ENCODE measurements at places on chromosomes 4 and X.

DNA sequence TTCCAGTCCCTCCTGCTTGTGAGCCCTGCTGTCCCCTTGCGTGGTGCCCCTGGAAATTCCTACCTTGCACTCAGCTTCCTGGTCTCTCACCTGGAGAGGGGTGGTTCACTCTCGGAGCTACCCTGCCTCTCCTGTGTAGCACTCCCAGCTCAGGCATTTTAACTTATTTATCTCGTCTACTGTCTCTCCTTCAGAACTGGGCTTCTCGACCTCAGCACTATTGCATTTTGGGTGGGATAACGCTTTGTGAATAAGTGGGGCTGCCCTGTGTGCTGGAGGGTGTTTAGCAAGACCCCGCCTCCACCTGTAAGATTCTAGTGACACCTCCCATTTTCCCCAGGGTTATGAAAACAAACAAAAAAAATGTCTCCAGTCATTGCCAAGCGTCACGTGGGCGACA is 56.0 kb upstream of the SORCS2 start:
- DNase-seq = no peak

DNA sequence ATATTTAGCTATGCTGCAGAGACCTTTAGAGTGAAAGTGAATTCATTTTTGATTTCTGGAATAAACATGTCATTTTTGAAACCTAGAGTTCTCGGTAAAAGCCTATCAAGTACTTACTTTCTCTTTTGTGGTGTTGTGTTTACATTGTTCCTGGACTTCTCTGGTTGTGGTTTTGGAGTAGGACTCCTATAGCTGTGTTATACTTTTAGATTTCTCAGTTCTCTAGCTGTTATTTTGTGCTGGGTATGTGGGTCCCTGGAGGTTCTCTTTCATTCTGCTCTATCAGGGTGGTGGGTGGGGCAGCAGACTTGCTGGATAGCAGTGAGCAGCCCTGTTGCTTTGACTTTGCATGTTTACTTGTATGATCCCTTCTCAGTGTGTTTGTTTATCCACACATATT is 25.6 kb upstream of the MSMO1 start:
- DNase-seq = no peak

DNA sequence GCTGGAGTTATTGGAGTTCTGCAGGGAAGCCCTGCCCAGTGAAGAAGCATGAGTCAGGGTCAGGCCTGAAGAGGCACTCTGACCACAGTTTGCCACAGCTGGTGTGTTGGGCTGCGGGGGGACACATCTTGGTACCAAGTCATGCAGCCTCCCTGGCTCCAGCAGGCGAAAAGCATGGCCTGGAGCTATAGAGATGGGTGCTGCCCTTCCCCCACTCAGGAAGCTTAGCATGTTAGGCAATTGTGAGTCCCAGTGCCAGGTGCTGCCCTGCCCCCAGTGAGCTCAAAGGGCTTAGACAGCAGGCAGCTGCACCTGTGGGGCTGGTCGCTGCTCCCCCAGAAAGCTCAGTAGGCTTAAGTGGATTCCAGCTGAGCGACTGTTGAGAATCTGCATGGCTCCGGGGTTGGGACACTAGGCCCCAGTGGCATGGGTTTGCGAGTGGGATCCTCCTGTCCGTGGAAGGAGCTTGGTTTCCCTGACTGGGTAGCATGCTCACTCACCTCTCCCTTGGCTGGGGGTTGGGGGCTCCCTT is 755.5 kb downstream of the GLUD2 start:
- DNase-seq = no peak

DNA sequence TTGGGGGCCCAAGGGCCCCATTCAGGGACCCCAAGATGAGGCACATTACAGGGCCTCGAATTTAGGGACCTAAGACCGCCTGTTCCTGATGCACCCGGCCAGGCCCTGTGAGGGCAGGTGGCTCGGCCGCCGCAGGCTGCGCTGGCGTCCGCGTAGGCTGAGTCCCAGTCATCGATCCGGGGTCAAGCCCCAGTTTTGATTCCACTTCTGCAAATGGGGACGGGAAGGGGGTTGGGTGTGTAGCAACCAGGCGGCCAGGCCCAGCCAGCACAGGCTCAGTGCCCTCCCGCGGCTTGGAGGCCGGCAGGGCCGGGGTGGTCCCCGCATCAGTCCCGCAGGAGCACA is 327 bp downstream of the PNPLA4 start:
- DNase-seq = no peak

- no peak for DNase-seq
These were observed 529.7 kb upstream of the RPS6KA3 start for GRCh38 chrX:20796450-20796849.

DNA sequence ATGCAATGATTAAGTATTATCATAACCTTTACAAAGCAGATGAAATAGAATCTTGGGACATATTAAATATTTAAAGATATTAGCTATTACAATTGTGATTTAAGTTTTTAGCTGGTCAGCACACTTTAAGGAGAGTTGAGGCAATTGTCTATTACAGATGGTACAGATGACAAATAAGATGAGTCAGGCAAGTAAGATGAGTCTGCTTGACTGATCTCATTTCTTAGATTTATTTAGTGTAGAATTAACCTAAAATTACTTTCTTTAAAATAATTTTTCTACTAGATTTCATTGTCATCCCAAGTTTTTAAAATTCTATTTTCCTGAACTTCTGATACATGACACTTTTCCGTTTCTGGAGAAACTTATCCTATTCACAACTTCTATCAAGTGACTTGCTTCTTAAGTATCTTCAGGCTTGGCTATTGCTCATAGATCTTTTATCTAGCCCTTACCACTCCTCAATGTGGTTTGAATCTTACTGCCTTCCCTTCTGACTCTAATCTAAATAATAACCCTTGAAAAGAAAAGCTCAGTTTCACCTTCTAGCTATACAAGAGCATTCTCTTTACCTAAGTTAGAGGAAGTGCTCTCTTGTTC is 32.9 kb downstream of the CXCL1 start:
- DNase-seq = no peak

DNA sequence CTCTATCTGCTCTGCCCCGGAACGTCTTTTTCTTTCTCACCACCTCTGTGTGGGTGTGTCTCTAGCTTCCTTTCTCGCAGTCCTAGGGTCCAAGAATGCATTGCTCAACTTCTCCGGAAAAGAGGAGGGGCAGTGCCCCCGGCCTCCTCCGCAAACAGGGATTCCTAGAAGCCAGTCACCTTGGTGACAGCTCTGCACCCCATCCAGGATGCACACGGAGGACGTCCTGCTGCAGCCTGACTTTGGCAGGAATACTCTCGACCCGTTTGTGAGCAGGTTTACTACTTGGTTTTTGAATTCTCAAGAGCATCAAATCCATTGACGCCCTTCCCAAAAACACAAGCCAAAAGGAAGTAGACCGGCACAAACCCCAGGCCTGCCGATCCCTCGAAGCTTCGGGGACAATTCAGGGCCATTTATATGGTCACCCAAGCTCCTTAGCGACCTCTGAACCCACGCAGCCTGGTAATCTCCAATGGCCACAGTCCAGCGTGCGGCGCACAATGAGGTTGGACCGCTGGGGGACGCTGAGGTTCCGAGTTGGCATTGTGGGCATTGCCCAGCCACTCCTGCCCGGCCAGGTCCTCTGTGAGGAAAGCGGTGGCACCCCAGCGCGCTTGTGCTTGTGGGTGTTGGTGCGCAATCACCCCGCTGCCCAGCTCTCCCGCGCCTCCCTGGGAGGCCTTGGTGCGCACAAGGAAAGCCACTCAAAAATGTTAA is 9.8 kb downstream of the NKX3-2 start:
- DNase-seq = no peak

DNA sequence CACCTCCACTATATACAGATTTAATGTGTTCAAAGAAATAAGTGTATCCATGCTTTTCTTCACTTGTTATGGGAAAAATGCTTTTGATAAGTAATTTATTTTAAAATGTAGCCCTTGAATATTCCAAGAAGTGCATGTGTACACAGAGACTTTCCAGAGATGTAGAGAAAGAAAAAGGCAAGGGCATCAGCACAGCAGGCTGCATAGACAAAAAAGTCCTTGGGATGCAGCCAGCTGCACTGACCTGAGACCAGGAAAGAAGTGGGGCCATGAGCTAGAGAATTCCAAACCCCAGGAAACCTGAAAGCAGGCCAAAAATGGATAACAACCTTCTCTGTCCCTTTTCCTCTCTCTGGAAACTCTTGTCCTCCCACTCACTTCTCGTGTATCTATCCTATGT is 51.6 kb upstream of the PRDM8 start:
- no peak for DNase-seq

DNA sequence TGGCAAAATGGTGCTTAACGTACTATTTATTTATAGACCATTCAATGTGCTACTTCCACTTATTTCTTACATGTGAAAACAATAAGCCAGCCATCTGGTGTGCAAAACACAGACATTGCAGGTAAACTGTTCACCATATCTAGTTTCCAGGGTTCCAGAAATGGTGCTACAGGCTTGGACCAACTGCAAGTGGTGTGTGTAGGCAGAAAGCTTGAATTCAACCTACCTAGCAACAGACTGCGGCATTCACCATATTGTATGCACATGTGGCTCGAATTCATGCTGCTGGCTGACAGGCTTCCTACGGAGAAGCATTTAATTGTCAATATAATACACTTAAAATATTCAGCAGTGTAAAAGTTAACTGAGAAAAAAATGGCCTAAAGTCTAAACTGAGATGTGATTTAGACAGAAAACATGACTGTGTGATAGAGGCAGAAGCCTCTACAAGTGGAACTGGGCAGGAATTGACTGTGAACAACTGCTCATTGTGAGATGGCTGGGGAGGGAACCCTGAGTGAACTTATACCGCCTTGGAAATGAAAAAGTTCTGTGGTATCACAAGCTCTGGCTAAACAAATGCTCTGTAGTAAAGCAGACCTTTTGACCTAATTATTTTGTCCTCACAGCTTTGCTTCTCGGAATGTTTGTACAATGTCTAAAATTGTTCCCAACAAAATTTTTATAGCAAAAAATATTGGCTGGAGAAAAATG is 434.7 kb downstream of the GRIA2 start:
- DNase-seq = no peak

DNA sequence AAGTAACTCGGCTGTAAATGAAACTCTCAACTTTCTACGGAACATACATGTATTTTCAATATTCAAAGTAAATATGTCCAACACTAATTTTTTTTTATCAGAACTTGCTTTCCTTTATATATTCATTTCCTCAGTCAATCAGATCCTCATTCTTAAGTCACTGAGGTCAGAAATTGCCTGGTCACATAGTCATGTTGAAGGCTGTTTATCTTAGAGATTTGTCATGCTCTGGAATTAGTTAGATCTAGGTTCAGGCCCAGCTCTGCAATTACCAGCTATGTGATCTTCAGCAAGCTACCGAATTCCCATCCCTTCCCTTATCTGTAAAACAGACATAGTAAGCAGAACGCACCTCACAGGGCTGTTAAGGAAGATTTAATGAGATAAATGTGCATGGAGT is 228.8 kb downstream of the SPCS3 start:
- DNase-seq = no peak
